ENCODE measurements at places on chromosomes 2 and 18. TPM values are rescaled to one million over a fixed set of nuclear protein-coding genes. Genes with fewer than 3 reads are reported as not detected.

FOXD4L1 gene
- polyA plus RNA-seq, result 0.17 TPM

ASIC4 gene
- polyA plus RNA-seq, result 0.14 TPM

PARD3B gene
- polyA plus RNA-seq, result 38.8 TPM

AFG3L2 gene
- 66.5 TPM for polyA plus RNA-seq

GPR45 gene
- 0.08 TPM for polyA plus RNA-seq

FEV gene
- not detected for polyA plus RNA-seq

NTSR2 gene
- polyA plus RNA-seq, result not detected

RAPGEF4 gene
- 12.1 TPM for polyA plus RNA-seq

FECH gene
- polyA plus RNA-seq, result 42.9 TPM

DNA sequence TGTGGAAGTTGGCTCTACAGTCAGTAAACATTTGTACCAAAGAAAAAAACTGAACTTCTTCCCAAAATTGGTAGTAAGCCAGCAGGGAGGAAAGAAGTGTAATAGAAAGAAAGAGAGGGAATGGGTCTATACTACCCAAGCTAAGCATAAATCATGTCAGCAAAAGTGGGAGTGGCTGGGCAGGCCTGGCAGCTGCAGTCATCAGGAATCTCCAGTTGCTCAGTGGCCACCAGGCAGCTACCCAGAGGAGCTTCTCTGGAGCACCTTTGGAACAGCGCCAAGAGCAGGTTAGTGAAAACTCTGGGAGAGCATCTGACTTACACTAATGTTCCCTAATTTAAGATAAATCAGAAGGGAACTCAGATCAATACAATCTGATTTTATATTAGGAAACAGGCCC lies 14.3 kb downstream of the FRZB start:
- DNase-seq, result no peak

DNA sequence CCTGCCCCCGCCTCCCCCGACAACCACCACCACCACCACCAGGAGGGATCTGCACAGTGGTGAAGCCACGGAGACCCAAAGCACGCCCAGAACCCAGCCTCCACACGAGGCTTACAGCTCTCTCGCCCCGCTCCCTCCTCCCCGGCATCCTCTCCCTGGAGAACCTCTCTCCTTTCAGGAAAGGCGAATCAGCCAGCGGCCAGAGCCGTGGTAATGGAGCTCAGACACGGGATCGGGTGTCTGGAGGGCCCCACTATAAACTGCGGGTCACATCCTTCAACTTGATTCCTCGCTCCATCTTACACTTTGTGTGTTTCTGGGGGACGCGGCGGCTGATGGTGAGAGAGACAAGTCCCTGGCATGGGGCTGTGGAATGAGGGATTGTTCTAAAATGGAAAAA lies 271.5 kb upstream of the SIX2 start:
- no peak for DNase-seq

DNA sequence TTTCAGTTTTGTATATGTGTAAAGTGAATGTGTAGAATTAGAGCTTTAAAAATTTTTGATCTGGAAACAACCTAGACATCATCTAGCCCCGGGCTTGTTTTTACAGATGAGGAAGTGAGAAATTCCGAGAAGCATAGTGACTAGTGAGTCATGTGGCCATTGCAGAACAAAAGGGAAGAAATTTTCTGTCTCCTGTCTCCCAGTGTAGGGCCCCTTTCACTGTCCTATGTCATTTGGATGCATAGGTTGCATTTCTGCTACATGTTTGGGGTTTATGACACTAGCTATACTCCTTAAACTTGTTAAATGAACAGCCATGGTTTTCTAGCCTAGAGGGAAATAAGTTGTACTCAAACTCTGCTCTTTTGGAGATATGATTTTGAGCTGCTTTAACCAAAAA lies 84.6 kb downstream of the PLCL1 start:
- no peak for DNase-seq

DNA sequence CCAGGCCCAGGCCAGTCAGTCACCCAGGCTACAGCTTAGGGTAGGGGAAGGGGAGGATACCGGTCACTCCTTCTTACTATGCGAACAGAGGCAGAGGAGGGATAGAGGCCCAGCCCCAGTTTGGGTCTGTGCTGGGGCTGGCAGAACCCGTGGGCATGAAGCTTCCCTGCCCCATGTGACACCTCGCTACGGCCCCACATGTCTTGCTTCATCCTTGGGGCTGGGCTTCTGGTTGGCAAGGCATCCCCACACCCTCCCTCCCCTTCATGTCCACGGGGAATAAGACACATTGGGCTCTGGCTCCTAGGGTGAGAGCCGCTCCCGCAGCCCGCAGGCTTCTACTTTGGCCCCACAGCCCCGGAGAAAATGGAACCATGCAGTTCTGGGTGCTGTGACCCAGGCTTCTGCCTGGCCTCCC lies 32.4 kb downstream of the HS1BP3 start:
- DNase-seq, result no peak

DNA sequence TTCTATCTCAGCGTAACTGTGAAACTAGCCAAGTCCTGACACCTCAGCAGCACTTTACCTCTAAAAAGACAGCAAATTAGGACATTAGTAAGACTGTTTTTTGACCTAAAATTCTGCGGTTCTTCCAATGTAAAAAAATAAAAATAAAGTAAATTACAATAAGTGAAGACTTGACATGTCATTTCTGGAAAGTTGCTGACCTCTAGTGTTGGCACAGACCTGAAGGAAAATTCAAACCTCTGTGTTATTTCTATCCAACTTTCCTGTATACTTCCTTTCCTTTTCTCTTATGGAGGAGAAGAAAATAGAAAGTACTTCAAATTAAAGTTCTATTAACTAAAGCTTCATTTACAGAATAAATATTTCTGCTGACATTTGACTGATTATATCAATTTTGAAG lies 110.6 kb downstream of the TMEM182 start:
- DNase-seq, result no peak

Data from right renal pelvis (tissue), 4 donors.